Thyroid gland (tissue), 4 donors: ENCODE measurements at places on chromosomes 2 and 18. TPM values are rescaled to one million over a fixed set of nuclear protein-coding genes. Genes with fewer than 3 reads are reported as not detected.
A peak's percentile ranks its signal among the peaks of the same experiment; 100 is the strongest.

- no peaks in the 10 kb centered on the region for H3K27me3 ChIP-seq
- no peaks in the 10 kb centered on the region for H3K36me3 ChIP-seq
- H3K4me1 ChIP-seq: no peaks in the 10 kb centered on the region
These were observed 368.9 kb upstream of the HS6ST1 start for GRCh38 chr2:128687565-128687964.

- H3K36me3 ChIP-seq: no peaks in the 10 kb centered on the region
- H3K27ac ChIP-seq: peak overlapping the region; percentile 49
- peak overlapping the region; percentile 62 for H3K4me3 ChIP-seq
- DNase-seq: no peak
- peaks cover 36% of the 10 kb centered on the region for H3K4me1 ChIP-seq
These were observed 978 bp upstream of the TUBA4A start for GRCh38 chr2:219254590-219255201.

DNA sequence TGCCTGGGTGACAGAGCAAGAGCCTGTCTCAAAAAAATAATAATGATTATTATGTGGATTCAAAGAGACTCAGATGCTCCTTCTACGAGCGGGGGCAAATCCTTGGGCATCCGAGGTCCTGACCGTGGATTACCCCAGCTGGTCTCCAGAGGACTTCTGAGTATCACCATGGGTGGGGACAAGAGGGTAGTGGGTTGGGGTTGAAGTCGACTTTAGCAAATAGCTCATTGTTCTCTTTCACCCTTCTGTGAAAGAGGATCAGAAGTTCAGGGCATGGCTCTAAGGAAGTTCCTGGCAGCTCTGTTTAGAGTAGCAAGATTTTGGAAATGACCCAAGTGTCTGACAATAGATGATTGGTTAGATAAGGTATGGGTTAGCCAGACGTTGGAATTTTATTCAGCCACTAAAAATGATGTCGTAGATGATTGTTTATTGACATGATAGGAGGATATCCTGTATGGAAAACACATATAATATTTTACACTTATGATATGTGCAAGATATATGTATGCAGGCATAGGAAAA is 59.0 kb upstream of the SPRED2 start:
- DNase-seq: no peak
- no peaks in the 10 kb centered on the region for H3K27me3 ChIP-seq
- H3K4me1 ChIP-seq: no peaks in the 10 kb centered on the region
- no peaks in the 10 kb centered on the region for H3K36me3 ChIP-seq
- no peak overlapping the region for H3K4me3 ChIP-seq

ZC3H15 gene
- 74.8 TPM for total RNA-seq

CHAC2 gene
- 1.7 TPM for total RNA-seq

TGFBRAP1 gene
- 40.8 TPM for total RNA-seq

ZAP70 gene
- 7.6 TPM for total RNA-seq
